ENCODE measurements at places on chromosomes 7 and 10.

- no peak for DNase-seq
These were observed 17.4 kb downstream of the RBP3 start for GRCh38 chr10:47365431-47366180.

DNA sequence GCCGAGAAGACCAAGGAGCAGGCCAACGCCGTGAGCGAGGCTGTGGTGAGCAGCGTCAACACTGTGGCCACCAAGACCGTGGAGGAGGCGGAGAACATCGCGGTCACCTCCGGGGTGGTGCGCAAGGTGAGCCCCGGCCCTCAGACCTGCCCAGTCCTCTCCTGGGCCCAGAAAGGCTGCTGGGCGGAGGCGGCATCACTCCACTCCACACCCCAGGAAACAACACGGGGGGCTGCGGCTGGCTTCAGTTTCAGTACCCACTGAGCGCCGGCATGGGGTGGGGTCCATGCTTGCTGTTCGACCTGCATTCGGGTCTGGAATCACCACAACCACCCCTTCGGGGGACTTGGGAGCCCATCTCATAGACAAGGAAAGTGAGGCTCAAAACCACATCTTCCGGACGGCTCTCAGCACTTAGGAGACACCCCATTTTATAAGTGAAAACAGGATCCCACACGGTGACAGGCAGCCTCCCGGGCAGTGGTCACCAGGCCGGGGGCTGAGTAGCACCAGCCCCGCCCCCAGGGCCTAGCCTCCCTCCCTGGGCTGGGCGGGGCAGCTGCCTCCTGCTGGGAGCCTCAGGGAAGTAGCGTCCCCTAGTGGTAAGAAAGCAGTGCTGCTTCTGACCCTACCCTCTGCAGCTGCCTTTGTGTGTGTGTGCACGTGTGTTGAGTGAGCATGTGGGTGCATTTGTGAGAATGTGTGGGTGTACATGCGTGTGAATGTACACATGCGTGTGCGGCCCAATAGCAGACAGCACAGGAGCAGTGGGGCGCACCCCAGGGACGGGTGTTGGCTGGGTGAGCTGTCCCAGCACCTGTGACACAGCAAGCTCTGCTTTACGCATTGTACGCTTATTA, 1.8 kb downstream of the SNCG start:
- DNase-seq = peak; percentile 35

- DNase-seq = no peak
These were observed 263.5 kb upstream of the PODXL start for GRCh38 chr7:131819891-131820290.

DNA sequence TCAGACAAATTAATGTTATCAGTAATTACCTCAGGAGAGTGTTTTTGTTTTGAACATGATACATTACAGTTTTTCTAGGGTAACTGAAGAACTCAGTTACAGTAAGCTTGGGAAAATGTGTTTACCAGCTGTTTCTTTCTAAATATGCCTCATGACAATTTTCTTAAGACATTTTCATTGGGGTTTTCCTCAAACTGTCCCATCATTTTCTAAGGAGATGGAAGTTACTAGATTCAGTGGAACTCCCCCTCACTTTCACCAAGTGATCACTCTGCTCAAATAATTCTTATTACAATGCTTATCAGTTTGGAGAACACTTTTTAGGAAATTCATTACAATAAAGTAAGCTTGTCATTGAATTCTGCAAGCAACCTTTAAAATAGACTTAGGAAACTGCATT, 6.4 kb upstream of the SPAG6 start:
- DNase-seq = no peak

DNA sequence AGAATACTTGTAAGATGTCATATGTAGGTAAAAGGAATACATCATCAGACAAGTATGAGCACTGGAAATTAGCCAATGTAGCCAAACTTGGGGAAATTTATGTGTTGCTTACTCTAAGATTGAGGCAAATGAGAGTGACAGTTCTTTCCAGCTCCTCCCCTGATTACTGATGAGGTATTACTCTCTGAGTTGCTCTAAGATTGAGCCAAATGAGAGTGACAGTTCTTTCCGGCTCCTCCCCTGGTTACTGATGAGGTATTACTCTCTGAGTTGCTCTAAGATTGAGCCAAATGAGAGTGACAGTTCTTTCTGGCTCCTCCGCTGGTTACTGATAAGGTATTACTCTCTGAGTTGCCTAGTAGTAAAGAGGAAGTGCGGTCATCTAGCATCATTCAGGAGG, 435.8 kb downstream of the NRG3 start:
- no peak for DNase-seq

DNA sequence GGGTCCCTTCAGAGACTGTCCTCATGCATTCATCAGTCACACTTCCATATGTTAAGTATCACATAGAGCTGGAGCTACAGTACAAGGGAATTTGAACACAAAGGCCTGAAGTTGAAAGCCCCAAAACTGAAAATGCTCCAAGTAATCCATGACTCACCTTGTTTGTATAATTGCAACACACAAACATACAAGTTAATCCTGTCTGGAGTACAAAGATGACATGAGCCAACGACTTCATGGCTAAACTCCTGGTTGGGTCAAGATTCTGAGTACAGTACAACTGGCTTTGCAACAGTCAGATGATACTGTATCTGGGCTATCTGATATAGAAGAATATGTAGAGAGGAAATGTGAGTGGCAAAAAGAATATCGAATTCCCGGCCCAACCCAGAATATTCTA, 73.1 kb upstream of the AASS start:
- no peak for DNase-seq

DNA sequence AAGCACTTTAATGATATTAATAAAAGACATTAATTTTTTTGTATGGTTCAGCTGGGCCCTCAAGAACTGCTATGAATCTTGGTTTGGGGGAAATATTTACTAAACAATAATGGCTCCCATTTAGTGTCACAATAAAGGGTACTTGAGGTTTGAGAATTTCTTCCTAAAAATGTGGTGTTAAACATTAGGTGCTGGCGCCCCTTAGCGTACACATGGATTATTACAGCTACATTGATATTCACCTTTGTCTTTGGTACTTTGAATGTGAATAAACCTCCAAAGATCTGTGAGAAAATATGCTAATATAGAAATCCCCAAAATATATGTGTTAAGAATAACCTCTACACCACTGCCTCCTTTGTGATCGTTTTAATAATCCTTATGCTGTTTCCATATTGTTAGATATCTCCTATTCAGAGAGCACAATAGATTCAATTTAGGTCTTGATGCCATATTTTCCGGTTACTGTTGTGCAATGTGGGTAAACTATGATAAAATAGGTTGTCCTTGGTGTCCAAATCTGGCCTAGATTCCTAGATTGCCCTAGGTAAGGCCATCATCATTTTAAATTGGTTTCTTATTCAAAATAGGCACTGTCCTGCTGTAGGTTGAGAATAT, 161.8 kb upstream of the CACNA2D1 start:
- no peak for DNase-seq

DNA sequence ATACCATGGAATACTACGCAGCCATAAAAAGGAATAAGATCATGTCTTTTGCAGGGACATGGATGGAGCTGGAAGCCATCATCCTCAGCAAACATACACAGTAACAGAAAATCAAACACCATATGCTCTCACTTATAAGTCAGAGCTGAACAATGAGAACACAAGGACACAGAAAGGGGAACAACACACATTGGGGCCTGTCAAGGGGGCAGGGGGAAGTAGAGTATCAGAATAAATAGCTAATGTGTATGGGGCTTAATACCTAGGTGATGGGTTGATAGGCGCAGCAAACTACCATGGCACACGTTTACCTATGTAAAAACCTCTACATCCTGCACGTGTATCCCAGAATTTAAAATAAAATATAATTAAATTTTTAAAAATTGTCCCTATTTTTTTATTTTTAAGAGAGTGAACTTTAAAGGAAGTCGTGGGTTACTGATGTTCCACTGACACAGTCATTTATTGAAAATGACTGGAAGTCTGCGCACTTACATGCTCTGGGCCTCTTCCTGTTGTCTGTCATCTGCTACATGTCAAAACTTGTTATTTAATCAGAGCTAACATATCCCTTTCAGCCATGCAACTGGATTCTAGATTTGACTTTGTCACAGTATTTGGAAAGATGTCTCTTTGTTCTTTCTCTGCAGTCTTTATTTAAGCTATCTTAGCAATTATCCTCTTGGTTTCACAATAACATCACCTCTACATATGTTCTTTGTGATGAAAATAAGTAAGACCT, 73.7 kb upstream of the ABCB5 start:
- no peak for DNase-seq

- no peak for DNase-seq
These were observed 1509.7 kb upstream of the LRRTM3 start for GRCh38 chr10:65416094-65416493.

DNA sequence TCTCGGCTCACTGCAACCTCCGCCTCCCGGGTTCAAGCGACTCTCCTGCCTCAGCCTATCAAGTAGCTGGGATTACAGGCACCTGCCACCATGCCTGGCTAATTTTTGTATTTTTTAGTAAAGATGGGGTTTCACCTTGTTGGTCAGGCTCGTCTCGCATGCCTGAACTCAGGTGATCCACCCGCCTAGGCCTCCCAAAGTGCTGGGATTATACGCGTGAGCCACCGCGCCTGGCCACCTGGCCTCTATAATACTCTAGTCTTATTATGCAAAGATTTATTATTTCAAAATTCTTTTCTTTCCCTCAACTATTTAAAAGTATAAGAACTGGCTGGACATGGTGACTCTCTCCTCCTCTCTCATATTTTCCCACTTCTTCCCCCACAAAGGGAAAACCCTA, 30.0 kb upstream of the C1GALT1 start:
- no peak for DNase-seq

GRCh38 chr10:85789982-85790789, 576.4 kb downstream of the GRID1 start:
- no peak for DNase-seq

DNA sequence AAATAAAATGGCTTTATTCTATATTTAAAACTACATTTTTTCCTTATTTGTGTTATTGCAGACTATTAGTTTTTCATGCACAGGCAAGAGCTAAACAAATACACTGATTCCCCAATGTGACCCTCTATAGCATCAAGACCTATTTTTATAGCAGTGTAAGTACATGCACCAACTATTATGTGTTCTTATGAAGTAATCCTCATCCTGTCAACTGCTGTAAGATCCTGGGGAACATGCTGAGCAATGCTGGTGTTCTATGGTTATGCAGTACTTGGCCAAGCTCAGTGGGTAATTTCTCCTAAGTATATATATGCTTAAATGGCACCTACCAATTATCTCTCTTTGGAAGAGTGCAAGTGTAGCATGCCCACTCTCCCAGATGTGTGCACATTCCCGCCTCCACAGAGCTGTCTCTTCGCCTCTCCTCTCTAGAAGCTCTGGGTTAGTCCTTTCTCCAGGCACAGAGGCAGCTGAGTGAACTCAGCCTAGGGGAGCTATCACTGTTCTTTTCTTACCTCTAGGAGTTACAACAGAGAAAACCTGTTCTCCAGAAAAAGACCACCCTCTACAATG, 428.8 kb downstream of the KCNMA1 start:
- no peak for DNase-seq

GRCh38 chr10:46028584-46029460, 1.6 kb downstream of the NCOA4 start:
- DNase-seq = peak; percentile 69

DNA sequence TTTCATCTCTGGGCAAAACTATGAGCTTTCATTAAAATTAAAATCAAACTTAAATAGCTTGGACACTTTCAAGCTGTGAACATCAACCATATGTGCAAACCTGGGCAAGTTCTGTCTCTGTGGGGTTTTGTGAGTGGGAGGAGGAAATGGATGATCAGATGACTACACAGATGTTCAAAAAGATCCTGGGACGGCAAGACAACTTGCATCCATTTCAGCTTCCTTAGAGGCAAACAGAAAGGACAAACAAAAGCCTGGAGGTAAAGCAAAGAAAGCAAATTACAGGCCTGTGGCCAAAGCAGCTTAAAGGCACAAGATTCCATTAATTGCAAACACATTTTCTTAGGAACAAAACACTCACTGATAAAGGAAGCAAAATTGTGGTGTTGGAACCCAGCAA, 222.2 kb downstream of the NEBL start:
- DNase-seq = no peak

DNA sequence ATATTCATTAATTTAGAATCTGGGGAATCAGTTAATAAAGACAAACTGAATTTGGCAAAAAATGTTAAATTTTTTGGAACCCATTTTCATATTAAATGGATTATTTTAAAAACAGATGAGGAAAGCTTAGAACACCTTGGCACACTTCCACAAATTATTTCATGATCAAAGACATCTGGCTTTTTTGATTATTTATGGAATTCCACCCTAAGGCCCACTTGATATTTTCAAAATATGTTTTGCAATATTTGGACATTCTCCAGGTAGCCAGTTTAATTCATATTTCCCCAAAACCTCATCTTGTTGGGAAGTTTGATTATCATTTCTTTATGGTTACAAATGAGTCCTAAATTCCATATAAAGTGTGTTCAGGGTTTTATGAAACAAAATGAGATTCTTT, 129.9 kb downstream of the DOCK4 start:
- no peak for DNase-seq

GRCh38 chr10:68924593-68924992, 23.5 kb downstream of the DDX50 start:
- DNase-seq = no peak

GRCh38 chr10:12420530-12421120, 71.3 kb downstream of the CAMK1D start:
- DNase-seq = no peak

- DNase-seq = no peak
These were observed 4.2 kb downstream of the NRBF2 start for GRCh38 chr10:63137306-63137705.

DNA sequence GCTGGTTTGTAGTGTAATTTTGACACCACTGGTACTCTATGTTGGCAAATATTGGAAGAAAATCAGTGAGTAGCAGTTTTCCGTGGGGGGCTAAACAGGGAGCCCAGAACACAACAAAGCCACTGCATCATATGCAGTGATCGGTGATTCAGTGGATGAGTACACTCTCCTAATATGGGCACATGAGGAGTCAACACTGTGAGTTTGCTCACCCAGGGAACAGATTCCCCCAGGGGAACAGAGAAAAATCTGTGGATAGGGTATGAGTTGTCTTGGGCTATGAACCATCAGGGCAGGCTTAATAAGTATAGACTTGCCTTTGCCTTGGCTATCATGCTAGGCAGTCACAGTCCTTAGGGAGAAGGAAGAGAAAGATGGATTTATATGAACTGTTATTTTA, 227.7 kb upstream of the SEMA3E start:
- no peak for DNase-seq
